ENCODE measurements at places on chromosomes 1 and 21.
A peak's percentile ranks its signal among the peaks of the same experiment; 100 is the strongest.

DNA sequence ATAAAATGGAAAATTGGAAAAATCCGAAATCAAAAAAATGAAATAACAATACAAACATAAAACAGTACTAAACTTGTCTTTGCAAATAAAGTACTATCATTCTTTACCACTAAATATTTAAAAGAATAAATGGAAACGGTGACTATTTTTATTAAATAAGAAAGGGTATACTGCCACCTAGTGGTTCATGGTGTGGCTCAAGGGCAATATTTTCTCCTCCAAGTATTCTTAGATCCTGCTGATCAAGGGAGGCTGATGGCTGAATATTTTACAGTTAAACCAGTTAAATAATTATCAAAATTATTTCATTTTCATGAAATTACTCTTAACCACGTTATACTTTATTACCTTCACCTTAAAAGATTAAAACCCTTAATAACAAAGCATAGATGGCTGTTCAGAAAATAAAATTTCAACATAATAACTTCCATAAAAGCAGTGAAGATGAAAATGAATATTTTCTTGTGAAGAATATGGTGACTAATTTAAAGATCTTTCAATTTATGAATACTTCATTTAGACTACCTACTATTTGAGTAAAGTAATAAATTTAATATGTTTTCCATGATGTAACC, 1793.9 kb downstream of the NCAM2 start:
- no peak for DNase-seq

GRCh38 chr1:47630346-47630745, 192.5 kb downstream of the FOXD2 start:
- peak; percentile 18 for DNase-seq

DNA sequence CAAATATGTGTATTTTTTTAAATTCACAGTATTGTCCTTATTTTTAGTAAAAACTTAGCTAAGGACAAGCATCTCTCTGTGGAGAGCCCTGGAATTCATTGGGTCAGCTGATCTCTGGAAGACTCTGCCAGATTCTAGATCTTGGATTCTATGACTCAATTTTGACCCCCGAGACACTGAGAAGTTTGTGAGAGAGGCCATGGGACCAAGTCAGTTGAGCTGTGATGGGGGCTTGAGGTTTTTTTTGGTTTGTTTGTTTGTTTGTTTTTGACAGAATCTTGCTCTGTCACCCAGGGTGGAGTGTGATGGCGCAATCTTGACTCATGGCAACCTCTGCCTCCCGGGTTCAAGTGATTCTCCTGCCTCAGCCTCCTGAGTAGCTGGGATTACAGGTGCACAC, 13.5 kb downstream of the SHISA4 start:
- no peak for DNase-seq

GRCh38 chr21:33541105-33541711, 709 bp downstream of the GART start:
- no peak for DNase-seq

- peak; percentile 88 for DNase-seq
Measured at GRCh38 chr1:167803358-167804207, 81.8 kb downstream of the MPZL1 start.

- no peak for DNase-seq
Measured at GRCh38 chr1:202571719-202572339, 138.4 kb downstream of the SYT2 start.

DNA sequence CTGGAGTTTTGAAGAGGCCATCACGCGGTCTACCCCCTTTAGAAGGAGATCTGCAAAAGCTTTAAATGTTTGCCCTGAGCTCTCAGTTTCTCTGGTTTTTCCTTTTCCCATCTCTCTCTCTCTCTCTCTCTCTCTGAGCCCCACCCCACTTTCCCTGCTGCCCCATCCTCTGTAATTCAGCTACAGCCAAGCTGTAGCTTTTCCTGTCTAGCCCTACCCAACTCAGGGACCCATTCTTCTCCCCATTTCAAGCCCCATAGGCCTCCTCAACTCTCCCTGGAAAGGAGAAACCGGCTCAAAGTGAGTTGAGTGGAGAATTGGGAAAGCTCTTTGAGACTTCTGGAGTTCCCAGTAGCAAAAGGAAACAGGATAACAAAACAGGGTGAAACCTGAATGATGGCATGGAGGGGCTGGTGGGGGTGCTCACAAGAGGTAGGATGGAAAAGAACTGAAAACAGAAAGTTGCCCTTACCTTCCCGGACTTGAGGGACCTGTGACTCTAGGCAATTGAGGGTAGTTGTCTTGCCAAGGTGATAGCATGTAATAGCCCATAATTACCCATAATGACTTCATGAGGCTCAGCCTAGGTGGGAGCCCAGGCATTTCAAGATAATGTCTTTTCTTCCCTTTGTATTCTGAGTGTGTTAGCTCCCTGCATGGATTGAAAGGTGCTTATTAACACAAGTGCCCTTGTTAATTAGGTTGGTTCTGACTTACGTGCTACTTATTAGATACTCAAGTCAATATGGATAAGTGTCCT, 84.9 kb downstream of the SLC16A1 start:
- no peak for DNase-seq

DNA sequence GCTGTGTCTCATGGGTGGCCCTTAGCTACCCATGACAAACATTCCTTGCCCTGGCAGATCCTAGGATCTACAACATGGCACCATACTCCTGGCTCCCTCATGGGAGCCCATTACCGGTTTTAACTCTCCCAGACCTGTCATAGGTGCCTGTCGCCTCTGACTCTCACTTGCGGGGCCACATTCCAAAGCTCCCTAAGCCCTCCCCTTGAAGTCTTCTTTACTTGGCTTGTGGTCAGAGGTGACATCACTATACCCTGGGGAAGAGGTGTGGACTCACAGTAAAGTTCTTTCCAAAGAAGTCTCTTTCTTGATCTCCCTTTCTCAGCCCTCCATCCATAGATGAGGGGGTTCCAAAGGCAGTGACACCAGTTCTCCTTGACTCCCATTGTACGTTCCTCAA, 5.4 kb upstream of the SLAMF9 start:
- DNase-seq, result no peak

GRCh38 chr1:41599912-41600311, 115.4 kb upstream of the EDN2 start:
- no peak for DNase-seq

DNA sequence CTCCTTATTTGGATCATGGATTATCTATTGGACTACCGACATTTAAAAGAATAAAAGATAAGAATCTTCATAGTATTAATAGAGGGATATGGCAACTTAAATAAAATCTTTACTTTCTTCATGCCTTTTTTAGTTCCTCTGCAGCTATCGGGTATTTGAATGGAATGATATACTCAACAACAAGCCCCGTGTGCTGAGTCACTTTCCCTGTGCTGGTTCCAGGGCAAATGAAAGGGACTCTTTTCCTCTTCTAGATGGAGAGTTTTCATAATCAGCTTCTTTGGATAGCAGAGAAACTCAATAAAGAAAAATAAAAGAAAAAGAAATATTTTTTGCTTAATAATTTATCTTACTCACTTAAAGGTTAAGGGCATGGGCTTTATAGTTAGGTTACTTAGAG, 213.7 kb downstream of the LRRC40 start:
- no peak for DNase-seq

DNA sequence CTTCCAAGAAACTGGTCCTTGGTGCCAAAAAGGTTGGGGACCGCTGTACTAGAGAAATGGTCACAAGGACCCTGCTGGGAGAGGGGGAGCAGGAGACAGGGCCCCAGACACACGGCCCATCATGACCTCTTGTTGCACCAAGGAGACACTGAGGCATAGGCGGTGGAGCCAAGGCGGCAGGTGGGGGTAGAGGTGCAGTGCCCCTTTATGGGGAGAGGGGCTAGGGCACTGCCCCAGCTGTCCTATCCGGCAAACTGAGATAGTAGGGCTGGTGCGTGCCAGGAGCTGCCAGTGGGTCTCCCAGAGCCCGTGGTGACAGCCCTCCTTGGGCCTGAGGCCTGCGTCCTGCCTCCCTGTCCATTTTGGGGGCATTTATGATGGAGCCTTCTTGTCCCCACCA, 20.3 kb downstream of the TNNT2 start:
- no peak for DNase-seq

- no peak for DNase-seq
Measured at GRCh38 chr1:7456722-7457082, 314.4 kb upstream of the VAMP3 start.

DNA sequence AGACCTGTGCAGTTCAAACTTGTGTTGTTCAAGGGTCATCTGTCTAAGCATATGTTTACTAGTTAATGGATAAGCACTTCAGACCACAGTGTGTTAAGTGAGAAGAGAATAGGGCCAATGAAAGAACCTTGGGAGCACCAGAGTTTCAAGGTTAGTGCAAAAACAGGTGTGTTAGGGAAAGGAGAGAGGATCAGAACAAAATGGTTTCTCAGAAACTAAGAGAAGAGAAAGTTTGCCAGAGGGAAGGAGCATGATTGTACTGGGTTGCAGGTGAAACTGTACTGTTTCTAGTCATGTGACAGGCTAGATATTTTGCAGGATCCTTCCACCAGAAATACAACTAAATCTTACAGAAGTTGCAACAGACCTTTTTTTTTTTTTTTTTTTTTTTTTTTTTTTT, 23.3 kb downstream of the RPRD2 start:
- DNase-seq, result peak; percentile 23

GRCh38 chr1:107449326-107449725, 308.5 kb downstream of the NTNG1 start:
- DNase-seq, result no peak

DNA sequence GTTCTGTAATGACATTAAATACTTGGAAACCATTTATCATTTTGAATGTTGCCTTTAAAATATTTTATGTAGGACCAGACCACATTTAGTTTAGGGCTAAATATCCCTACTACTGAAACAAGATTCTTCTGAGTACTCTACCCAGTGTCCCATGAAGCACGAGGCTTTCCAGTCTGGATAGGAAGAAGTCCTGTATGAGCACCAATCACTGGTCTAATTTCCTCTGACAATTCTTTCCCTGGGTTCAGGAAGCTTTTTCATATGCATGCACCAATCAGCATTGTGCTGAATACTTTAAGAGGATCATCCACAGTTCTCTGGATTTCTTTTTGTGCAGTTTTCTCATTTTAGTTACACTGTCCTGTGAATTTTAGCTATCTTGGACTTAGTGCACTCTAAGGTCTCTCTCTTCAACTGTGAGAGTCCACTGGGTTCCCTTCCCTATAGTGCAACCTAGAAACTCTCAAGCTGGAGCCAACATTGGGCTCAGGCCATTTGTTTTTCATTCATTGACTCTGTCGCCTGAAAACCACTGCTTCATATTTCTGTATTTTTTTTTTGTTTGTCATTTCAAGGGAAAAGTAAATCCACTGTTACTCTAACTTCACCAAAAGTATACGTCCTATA, 45.9 kb downstream of the TUT4 start:
- DNase-seq, result no peak

DNA sequence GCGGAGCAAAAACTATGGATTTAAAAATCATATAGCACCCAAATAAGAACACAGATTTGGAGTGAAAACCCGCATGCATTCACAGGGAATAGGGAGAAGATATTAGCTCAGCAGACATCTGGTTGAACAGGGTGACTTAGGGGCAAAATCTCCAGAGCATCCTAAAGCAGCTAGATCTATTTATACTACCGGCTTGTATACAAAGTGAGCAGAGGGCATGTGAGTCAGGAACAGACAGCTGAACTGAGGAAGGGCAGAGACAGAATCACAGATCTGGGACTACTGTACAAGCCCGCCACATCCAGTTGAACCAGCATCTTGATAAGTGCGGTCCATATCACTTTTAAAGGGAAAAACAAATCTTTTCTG, 35.2 kb upstream of the EXOSC10 start:
- no peak for DNase-seq

GRCh38 chr1:2214541-2215241, 13.4 kb upstream of the SKI start:
- DNase-seq, result no peak

DNA sequence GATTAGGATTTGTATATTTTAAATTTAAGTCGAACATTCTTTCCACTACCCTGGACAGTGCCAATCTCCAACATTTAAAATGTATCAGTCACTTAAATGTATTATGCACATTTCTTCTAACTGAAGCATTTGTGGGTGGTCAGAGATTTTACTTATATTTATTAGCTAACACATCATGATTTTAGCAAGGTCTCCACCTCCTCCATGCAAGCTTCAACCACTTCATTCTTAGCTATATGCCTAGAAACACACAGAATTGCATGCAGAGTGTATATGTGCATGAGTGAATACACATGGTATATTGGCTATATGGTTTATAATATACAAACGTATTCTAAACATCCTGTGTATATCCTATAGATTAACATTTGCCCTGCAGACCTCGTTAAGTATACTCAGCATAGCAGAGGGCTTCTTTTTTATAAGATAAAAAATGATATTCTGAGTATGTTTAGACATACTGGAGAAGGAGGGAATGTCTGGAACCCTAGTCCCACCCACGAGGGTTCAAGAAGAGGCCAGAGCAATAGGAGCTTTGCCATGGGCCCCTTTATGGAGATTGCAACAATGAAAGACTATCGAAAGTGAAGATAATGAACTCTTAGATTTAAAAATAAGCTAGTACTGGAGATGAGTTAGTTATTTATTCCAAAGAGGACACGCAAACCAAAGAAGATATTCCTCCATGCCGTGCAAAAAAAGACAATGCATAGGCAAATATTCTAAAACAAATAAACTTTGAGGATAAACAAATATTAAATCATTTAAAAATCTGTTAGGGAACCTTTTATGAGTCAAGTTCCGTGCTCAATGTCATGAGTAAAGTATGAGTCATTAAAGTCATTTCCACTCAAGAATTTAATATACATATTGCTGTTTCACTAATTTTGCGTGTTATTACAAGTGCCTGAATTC, 480.4 kb downstream of the SIPA1L2 start:
- DNase-seq, result no peak

- no peak for DNase-seq
Measured at GRCh38 chr21:37145635-37146111, 72.6 kb downstream of the TTC3 start.

DNA sequence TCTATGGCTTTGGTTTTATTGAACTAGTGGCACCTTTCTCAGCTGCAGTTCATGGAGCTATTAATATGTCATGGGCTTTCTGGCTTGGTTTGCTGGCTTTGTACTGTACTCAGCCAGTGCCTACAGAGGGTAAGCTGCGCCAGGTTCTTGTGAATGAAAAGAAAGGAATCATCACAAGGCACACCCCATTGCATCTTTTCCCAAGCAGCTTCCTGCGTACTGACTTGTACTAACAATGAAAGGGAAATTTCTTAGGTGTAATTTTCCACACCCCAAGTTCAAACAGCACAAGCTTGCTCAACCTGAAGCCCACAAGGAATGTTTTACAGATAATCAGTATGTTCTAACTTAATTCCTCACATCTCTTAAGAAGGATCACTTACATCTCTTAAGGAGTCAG, 78.0 kb upstream of the TNFSF18 start:
- DNase-seq, result no peak

DNA sequence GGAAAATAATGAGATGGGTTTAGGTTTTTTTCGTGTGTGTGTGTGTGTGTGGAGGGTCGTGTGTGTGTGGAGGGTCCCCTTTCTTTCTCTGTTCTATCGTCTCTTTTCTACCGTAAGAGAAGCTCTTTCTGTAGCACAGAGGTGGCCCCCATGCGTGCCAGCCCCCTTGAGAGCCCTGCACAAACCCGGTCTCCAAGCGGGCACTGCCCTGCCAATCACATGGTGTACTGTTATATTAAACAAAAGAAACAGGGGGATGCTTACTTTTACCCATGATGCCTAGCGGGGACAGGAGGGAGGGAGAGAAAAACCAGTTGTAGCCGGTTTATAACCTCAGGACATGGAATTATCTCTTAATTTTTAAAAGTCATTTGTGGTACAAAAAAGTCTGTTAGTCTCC, 41.0 kb downstream of the GATAD2B start:
- no peak for DNase-seq

- DNase-seq, result no peak
Measured at GRCh38 chr1:1165485-1165884, 8.2 kb upstream of the TTLL10 start.

GRCh38 chr1:107830526-107830925, 134.5 kb downstream of the VAV3 start:
- no peak for DNase-seq
